ENCODE measurements at places on chromosomes 3 and 15.
A peak's percentile ranks its signal among the peaks of the same experiment; 100 is the strongest.

- DNase-seq, result no peak
These were observed 263.8 kb downstream of the SLCO3A1 start for GRCh38 chr15:92117261-92117731.

DNA sequence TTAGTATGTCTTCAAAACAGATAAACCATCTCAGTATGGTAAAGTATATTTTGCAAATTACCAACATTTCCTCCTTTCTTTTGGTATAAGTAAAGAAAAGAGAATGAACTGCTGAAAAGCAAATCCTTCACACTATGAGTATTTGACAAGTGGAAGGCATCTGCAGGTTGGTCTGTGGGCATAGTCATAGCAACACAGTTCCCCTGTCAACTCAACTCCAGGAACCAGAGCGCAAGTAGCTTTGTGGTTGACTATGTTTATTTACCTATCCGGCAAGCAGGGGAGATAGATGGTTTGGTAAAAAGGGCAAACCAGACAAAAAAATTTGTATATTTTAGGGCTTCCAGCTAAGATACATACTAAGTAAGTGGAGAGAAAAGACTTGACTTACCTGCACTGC, 88.3 kb upstream of the PPIB start:
- no peak for DNase-seq

DNA sequence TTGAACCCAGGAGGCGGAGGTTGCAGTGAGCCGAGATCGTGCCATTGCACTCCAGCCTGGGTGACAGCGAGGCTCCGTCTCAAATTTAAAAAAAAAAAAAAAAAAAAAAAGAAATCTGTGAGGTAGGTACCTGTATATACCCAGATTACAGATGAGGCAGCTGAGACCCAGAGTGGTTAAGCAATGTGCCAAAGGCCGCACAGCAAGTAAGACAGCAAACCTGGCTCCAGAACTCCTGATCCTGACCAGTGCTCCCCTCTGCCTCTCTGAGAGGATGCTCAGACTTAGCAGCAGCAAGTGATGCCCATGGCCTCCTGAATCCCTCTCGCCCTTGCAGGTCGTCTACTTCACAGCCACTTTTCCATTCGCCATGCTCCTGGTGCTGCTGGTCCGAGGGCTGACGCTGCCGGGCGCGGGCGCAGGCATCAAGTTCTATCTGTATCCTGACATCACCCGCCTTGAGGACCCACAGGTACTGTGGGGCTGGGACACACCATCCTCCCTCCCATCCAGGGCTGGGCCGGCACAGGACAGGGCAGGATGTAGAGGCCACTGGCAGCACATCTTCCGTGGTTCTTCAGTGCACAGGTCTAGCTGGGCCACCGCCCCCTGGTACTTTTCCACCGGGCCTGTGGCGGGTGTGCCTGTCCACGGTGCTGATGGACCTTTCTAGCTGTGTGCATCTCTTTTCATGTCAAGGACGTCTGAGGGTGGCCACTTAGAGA, 63.9 kb downstream of the SLC6A6 start:
- DNase-seq, result no peak

DNA sequence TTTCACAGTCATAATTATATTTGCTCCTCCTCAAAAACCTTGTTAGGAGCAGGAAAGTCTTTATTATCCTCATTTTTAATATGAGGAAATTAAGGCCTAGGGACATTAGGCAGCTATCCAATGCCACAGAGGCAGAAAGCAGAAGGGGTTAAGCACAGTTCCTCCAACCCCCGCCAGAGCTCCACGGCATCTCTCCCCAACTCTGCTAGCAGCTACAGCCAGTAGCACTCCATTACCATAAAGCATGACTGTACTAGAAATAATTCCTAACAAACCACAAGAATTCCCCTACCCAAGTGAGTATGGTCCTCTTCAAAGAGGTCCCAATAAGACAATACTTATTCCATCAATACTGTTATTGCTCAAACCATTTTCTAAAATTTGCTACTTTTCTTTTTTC, 9.8 kb downstream of the HEG1 start:
- peak; percentile 89 for DNase-seq

DNA sequence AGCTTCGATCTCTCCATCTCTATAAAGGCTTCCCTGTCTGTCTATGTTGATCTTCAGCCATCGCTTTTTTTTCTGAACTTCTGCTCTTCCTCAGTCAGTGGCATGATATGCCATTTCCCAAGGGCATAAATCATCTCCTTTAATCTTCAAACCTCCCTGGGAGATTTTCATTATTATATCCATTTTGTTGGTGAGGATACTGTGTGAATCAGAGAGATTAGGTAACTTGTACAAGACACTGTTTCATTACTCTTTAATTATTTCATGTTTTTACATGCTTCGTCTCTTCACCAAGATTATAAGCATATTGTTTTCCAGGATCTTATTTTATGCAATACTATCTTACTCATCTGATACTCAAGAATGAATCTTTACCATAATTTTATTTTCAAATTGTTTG, 124.8 kb upstream of the ATP11B start:
- no peak for DNase-seq

- DNase-seq, result no peak
These were observed 219.8 kb downstream of the ULK4 start for GRCh38 chr3:41742121-41742520.

GRCh38 chr3:27533718-27534573, 49.8 kb upstream of the SLC4A7 start:
- DNase-seq, result peak; percentile 92

- peak; percentile 81 for DNase-seq
These were observed 51.6 kb upstream of the LCTL start for GRCh38 chr15:66617137-66618090.

DNA sequence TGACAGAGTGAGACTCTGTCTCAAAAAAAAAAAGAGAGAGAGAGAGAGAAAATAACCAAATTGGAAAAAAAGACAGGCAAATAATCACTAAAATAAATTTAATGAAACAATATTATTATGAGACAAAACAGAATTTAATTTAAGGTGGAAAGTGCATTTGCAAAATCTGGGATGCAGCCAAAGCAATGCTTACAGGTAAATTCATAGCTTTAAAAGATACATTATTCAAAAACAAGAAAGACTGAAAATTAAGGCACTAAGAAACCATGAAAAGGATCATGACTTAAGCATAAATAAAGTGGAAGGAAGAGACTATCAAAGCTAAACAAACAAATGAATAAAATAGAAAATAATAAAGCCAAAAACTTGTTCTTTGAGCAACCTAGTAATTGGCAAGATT, 37.7 kb downstream of the GRIP2 start:
- no peak for DNase-seq

- no peak for DNase-seq
These were observed 3.3 kb downstream of the MME start for GRCh38 chr3:155083313-155083905.

DNA sequence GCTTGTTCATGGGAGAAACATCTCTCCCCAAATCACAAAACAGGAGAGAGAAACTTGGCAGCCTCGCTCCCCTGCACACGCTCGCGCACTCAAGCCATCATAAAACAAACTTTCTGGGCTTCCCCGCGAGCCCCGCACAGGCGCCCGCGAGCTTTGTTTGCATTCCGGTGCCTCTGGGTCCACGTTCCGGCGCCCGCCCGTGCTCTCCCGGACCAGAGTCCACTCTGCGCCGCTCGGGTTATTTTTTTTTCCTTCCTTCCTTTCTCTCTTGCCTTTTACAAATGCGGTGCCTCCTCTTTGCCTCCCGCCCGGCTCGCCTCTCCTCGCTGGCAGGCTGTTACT, 363 bp downstream of the MAGI1 start:
- no peak for DNase-seq

- no peak for DNase-seq
These were observed 3.2 kb downstream of the SLC6A6 start for GRCh38 chr3:14405360-14406238.

DNA sequence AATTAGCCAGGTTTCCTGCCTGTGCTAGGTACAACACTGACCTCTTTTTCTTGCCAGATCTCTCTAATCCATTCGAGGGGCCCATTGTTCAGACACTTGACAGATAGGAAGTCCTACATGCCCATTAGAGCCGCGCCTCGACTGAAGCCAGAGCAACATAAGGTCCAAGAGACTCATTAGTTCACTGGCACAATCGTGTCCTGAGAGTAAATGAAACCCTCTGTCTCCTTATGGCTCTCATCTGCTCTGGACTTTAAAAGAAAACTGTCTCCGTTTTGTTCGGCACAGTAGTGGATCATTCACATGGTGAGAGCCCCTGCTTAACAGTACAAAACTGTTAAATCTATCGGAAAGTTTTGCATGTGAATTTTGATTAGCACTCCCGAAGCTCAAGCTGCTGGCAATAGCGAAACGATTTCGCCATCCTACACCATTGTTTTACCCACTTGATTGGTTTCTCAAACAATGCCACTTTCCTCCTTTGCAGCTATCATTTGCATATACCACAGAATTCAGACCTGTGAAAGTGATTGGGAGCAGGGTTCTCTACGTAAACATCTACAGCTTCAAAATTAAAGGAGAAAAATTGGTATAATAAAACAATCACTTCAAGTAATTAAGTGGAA, 19.0 kb upstream of the C15orf61 start:
- DNase-seq, result no peak

DNA sequence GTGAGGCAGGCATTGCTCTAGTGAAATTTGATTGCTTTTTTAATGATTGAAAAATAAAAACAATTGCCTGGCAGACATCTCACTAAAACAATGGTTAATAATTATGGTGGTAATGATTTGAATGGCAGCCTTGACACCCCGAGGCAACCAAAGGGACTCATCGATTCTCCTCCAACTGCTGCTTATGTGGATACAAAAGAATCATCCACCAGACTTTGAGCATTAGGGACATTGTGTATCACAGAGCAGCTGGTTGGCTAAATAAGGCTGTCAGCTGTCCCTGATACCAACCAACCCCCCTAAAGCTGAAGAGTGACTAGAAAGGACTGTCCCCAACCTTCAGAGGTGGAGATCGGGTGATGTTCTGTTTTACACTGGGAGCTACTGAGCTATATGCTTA, 1.7 kb upstream of the CD47 start:
- DNase-seq, result no peak

DNA sequence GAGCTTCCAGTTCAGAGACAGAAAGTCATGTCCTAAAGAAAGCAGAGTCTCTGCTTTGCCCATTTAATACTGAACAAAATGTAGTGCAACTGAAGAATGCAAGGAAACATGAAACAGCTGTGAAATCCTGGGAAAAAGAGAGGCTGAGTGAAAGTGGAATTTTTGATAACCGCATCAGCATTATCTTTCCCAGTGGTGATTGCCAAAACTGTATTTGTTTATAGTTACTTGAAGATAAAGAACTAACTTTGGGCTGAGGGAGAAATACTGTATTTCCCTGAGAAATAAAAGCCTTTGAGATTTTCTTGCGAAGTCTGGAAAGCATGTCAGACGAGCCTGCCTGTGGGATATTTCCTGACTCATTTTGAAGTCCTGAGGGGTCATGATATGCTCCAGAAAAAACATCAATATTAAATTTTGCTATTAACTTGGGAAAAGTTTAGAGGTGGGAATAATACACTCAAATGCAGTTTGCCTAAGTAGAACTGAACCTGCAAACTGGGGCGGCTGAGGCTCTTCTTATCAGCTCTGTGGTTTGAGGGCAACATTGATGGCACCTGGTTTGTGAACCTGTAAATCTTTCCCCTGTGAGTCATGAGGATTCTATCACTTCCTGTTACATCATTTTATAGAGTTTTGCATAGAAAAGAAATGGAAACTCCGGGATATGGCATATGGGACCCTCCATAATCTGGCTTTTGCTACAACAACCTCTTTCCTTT, 855.3 kb downstream of the MCTP2 start:
- DNase-seq, result peak; percentile 46

DNA sequence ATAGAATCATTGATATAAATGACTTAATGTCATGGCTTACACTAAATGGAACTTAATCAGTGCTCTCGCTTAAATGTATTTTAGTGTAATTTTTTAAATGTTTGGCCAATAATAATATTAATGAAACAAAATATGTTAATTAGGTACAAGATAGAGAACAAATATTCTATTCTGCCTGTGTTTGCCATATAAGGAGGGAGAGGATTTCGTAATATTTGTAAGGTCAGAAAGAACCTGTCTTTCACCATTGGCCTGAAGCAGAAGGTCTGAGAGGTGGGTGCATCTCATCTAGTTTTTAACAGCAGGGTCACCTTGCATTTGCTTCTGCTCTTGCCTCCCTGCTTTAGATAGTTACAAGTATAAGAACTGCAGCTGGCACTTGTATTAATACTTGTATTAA, 2.5 kb downstream of the GPR87 start:
- DNase-seq, result no peak

DNA sequence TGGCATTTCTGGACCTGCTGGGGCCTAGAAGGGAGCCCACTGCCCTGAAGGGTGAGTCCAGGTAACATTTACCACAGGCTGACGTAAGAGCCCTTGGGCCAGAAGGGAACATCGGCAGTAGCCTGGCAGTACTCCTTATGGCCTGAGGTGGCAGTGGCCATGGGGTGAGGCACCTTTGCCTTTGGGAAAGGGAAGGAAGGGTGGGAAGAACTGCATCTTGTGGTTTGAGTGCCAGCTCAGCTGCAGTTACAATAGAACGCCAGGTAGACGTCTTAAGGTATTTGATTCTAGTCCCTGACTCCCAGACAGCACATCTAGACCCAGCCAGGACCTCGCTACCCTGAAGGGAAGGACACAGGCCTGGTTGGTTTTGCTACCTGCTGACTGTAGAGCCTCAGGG, 104.9 kb downstream of the SOX14 start:
- DNase-seq, result no peak

DNA sequence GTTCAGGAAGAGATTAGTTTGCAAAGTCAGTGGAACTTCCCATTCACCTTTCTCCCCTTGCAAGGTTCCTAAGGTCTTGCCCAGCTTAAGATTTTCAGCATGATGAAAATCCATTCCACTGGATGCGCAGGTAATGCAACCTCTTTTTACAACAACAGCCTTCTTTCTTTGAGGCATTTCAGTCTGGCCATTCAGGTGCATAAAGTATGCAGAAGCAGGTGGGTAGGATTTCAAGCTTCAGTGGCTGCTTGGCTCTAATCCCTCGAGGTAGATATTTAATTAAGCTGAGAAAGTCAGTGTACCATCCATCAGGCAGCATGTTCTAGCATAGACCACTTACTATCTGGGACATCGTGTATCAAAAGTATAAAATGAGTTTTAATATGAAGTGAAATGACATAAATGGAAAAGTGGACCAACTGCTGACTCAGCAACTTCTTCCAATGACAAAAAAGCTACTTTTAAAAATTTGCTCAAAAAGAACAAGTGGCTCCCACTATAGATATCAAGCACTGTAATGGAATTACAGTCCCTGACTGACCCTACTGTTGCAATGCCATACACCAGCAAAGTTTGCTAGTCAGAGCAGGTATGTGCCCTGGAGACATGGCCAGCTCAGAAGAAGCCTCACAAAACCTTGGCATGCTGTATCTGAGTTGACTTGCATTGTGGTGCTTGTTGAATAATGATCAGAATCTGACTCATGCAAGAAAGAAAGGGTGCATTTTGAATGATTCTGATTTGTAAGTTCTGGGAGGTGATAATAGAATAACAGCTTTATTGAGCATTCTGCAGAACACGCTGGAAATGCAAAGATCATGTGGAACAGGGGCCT, 459.9 kb upstream of the MCTP2 start:
- DNase-seq, result no peak

- no peak for DNase-seq
These were observed 46.7 kb downstream of the CD200R1L start for GRCh38 chr3:112799946-112800345.

GRCh38 chr3:171825222-171825828, 15.0 kb upstream of the PLD1 start:
- no peak for DNase-seq
